ENCODE measurements at places on chromosomes 11 and 22.

- DNase-seq = no peak
Observed at GRCh38 chr11:130330101-130330684, 15.5 kb upstream of the ZBTB44 start.

- DNase-seq = no peak
Observed at GRCh38 chr22:45709866-45710265, 38.2 kb downstream of the ATXN10 start.

DNA sequence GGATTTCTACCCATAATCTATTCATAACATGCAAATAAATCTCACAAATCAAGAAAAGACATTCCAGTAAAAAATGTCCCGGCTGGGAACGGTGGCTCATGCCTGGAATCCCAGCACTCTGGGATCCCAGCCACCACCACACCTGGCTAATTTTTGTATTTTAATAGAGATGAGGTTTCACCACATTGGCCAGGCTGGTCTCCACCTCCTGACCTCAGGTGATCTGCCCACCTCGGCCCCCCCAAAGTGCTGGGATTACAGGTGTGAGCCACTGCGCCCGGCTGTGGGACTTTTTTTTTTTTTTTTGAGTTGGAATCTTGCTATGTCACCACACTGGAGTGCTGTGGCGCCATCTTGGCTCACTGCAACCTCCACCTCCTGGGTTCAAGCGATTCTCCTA is 4.7 kb downstream of the CHID1 start:
- DNase-seq = no peak

GRCh38 chr11:37320921-37321320 is 722.9 kb upstream of the RAG2 start:
- no peak for DNase-seq

GRCh38 chr11:17771415-17771814 is 36.8 kb downstream of the KCNC1 start:
- no peak for DNase-seq
